ENCODE measurements at places on chromosomes 4 and X.

DNA sequence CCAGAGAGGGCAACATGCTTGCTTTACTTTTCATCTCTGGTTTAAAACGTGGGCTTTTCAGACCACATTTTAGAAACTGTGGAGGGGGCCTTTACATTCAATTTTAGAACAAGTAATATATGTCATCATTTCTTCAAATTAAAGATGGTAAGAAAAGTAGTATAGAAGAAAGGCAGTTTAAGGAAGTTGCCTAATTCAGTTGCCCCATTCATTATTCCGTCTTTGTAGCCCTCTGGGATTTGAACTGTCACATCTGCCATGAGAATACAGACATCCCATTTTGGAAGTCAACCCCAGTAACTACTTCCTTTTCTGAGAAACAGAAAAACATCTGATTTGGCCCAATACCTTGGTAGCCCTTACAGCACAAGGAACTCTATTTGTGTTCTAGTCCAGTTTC is 61.2 kb downstream of the PASD1 start:
- DNase-seq, result no peak

DNA sequence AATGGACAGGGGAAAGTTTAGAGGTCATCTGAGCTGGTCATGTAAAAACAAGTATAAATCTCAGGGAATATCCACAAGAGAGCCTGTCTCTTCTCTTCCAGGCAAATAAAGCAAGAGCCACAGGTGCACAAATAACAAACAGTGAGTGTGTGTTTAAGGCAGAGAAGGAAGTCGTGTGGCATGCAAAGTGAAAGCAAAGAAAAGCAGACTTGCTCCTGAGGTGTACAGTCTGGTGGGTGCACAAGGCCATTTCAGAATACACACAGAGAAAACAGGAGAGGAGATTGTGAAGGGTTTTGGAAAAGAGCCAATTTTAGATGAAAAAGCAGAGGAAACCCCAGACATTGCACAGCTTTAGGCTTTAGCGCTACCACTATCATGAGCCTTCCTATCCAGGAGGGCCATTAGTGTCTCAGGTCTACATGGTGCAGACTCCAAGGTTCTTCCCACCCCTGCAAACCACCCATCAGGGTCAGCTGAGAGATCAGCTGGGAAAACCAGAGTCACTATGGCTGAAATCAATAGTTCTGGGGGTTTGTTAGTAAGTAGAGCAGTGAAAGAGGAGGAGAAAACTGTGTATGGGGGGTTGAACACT is 355.8 kb downstream of the KLHL4 start:
- DNase-seq, result no peak

- DNase-seq, result no peak
Measured at GRCh38 chr4:67765401-67765800, 11.2 kb upstream of the GNRHR start.

- DNase-seq, result no peak
Measured at GRCh38 chrX:108131471-108131870, 39.9 kb downstream of the ATG4A start.

- no peak for DNase-seq
Measured at GRCh38 chrX:101744085-101744484, 84.4 kb upstream of the ARMCX2 start.

Data from cerebellar nuclear complex (tissue), 1 donor.